ENCODE measurements at places on chromosomes 6 and 20.

- no peak for DNase-seq
Measured at GRCh38 chr6:159631886-159632285, 61.2 kb downstream of the SOD2 start.

GRCh38 chr6:166619912-166620311 is 7.1 kb downstream of the RPS6KA2 start:
- DNase-seq, result peak; percentile 99

GRCh38 chr6:9521152-9521530 is 893.7 kb downstream of the TFAP2A start:
- no peak for DNase-seq

- peak; percentile 99 for DNase-seq
Measured at GRCh38 chr6:79078075-79078969, at the start of gene PHIP. TSS of gene PHIP (minus strand) at chr6:79078254. CDS start at chr6:79078068, 186 bp downstream.

DNA sequence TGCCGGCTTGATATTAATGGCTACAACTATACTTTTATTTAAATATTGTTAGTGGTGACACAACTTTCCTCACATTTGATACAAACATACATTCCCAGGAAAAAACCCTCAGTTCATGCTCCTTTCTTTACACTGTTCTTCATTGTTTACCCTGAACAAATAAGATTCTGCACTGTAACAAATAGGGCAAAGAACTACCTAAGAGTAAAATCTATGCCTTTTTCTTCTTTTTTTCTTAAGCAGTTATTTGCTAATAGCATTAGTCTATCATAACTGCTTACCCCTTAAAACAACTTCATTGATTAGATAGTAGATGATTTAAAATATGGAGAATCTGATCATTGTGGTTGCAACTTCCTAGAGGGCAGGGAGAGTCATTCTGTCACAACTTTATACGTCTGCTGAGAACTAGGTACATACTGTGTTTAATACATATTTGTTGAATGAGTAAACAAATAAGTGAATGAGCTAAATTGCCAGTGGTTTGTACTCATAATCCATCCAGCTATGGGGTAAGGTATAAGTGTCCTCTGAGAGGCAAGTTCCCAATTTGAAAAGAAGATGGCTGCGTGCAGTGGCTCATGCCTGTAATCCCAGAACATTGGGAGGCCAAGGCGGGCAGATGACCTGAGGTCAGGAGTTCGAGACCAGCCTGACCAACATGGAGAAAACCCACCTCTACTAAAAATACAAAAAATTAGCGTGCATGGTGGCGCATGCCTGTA is 161.0 kb downstream of the CDK19 start:
- peak; percentile 5 for DNase-seq

GRCh38 chr6:84515067-84515466 is 249.3 kb downstream of the TBX18 start:
- DNase-seq, result no peak

GRCh38 chr20:11001302-11001701 is 327.5 kb upstream of the JAG1 start:
- no peak for DNase-seq

GRCh38 chr6:158771399-158772152 is 47.6 kb downstream of the EZR start:
- no peak for DNase-seq

DNA sequence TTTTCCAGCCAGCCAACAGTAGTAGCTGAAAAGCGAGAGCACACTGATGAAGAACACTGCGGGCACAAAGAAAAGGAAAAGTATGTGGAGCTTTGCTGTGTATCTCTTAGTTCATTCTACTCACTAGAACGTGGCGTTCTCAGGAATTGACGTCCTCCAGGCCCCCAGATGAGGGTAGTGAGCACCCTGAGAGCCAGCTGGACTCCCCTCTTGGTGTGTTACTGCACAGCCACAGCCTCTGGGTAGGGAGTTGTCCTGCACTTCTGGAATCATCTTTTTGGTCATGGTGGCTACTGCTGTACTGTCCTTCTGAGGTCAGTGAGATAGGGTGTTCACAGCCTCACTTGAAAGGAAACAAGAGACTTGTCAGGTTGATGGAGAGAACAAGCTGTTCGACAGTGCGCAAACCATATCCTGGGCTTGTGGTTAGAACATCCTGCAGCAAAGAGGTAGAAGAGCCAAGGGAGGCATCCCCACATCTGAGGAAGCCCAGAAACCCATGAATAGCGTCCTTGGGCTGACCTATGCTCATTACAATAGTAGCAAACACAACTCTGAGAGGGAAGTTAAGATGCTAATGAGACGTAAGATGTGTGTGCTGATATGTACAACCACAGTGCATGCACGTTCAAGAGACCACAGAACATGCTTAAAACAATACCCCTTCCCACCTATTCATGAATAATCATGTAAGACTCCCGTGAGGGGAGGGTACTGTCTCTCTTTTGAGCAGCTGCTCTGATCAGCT is 14.6 kb upstream of the HLA-F start:
- DNase-seq, result no peak

DNA sequence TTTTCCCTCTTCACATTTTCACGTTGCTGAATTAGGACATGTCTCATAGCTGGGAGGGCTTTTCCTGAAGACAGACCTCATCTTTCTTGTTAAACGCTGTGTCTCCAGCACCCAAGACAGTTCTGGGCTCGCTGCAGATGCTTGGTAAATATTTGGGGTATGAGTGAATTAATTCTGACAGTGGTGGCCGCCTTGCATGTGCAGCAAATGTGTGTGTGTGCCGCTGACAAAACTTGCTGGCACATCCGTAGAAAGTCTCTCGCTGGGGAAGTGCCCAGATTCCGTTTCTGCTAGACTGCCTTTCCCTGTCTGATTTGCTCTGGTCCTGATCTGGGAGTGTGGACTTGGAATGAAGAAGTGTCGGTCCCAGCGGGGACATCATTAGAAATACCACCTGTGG is 48.2 kb upstream of the ZNFX1 start:
- peak; percentile 97 for DNase-seq

Data from AG10803 (cell line).